Caki2 (cell line): ENCODE measurements at places on chromosomes 4 and X. TPM values are rescaled to one million over a fixed set of nuclear protein-coding genes. Genes with fewer than 3 reads are reported as not detected.

The P2RY10 gene
- not detected in 2 replicates for total RNA-seq

The HTR2C gene
- total RNA-seq: not detected in 2 replicates

The RTL3 gene
- total RNA-seq: not detected in 2 replicates

The SLC10A4 gene
- not detected in 2 replicates for total RNA-seq

The RBPJ gene
- total RNA-seq: 38.3 and 45.4 TPM in 2 replicates

The GABRQ gene
- total RNA-seq: 0.30 and 0.81 TPM in 2 replicates

The GAGE13 gene
- not detected in 2 replicates for total RNA-seq

The DRP2 gene
- total RNA-seq: 0.24 TPM in 1 of 2 replicates, not detected in the other

The HELQ gene
- 4.4 and 6.5 TPM in 2 replicates for total RNA-seq

The SH3D19 gene
- total RNA-seq: 4.1 and 5.7 TPM in 2 replicates

The NPNT gene
- 4.4 TPM in 1 of 2 replicates, not detected in the other for total RNA-seq

The ZFP92 gene
- total RNA-seq: not detected in 2 replicates

The PHEX gene
- 0.30 and 0.41 TPM in 2 replicates for total RNA-seq

The REELD1 gene
- total RNA-seq: 0.74 TPM in 1 of 2 replicates, not detected in the other

The ZNF275 gene
- total RNA-seq: 4.0 and 6.1 TPM in 2 replicates

The F8A3 gene
- total RNA-seq: 0.74 and 5.3 TPM in 2 replicates

The FGD1 gene
- 14.4 and 17.2 TPM in 2 replicates for total RNA-seq

The SSX1 gene
- 0.51 and 1.2 TPM in 2 replicates for total RNA-seq

The RTL9 gene
- 0.07 TPM in 1 of 2 replicates, not detected in the other for total RNA-seq

The CAMK2D gene
- 26.7 and 38.0 TPM in 2 replicates for total RNA-seq

The DUSP21 gene
- not detected in 2 replicates for total RNA-seq

The AASDH gene
- 3.2 and 9.6 TPM in 2 replicates for total RNA-seq

The SYN1 gene
- not detected in 2 replicates for total RNA-seq

The INTU gene
- 1.0 and 5.0 TPM in 2 replicates for total RNA-seq

The FGF13 gene
- total RNA-seq: 0.29 and 1.1 TPM in 2 replicates

The SMIM20 gene
- 53.9 and 96.5 TPM in 2 replicates for total RNA-seq

The PPEF2 gene
- not detected in 2 replicates for total RNA-seq

The NUDT11 gene
- 10.9 and 17.6 TPM in 2 replicates for total RNA-seq

The STPG2 gene
- 0.10 TPM in 1 of 2 replicates, not detected in the other for total RNA-seq

The NOX1 gene
- total RNA-seq: not detected in 2 replicates

The TEX13C gene
- not detected in 2 replicates for total RNA-seq

The SLC26A1 gene
- total RNA-seq: 3.0 and 6.9 TPM in 2 replicates

The RIBC1 gene
- 0.84 and 1.1 TPM in 2 replicates for total RNA-seq

The IL2 gene
- not detected in 2 replicates for total RNA-seq

The MEPE gene
- not detected in 2 replicates for total RNA-seq

The ASB5 gene
- not detected in 2 replicates for total RNA-seq

The SPANXB1 gene
- not detected in 2 replicates for total RNA-seq

The IBSP gene
- total RNA-seq: not detected in 2 replicates

The F11 gene
- not detected in 2 replicates for total RNA-seq

The MAGEA10 gene
- not detected in 2 replicates for total RNA-seq

The GPRASP3 gene
- 0.55 and 3.3 TPM in 2 replicates for total RNA-seq

The ADH7 gene
- not detected in 2 replicates for total RNA-seq

The CLDN22 gene
- total RNA-seq: not detected in 2 replicates

The SYP gene
- total RNA-seq: not detected in 2 replicates

The GPR119 gene
- total RNA-seq: not detected in 2 replicates

The ARMCX4 gene
- not detected in 2 replicates for total RNA-seq

The PRKG2 gene
- not detected in 2 replicates for total RNA-seq

The ENPEP gene
- 3.8 and 5.0 TPM in 2 replicates for total RNA-seq
